ENCODE measurements at places on chromosomes 6 and 20. TPM values are rescaled to one million over a fixed set of nuclear protein-coding genes. Genes with fewer than 3 reads are reported as not detected.

The GRM1 gene
- 2.9 TPM for total RNA-seq

The TMEM170B gene
- 31.4 TPM for total RNA-seq

The OVOL2 gene
- total RNA-seq = 1.1 TPM

The BHLHE23 gene
- 4.7 TPM for total RNA-seq

The KCNQ5 gene
- 2.7 TPM for total RNA-seq

The DLK2 gene
- total RNA-seq = 2.6 TPM

The RBM24 gene
- 56.3 TPM for total RNA-seq

The AAR2 gene
- total RNA-seq = 31.6 TPM

The FABP7 gene
- 213 TPM for total RNA-seq

The CTAGE9 gene
- total RNA-seq = not detected

The BTN1A1 gene
- total RNA-seq = not detected

The FRMD1 gene
- not detected for total RNA-seq

The F13A1 gene
- total RNA-seq = 45.1 TPM

The FOXF2 gene
- 18.0 TPM for total RNA-seq

Data from camera-type eye (tissue), 1 donor.